ENCODE measurements at places on chromosomes 16 and 17.

DNA sequence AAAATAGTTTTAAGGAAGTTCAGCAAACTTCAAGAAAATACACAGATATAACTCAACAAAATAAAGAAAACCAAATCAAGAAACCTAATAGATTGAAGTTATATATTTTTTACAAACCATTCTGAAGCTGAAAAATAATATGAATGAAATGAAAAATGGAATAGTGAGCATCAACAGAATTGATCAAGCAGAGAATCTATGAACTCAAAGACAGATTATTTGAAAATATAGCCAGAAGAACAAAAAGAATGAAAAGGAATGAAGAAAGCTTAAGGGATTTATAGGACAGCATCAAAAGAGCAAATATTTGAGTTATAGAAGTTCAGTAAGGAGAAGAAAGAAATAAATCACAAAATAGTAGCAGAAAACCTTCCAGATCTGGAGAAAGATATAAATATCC lies 37.8 kb downstream of the CDR2 start:
- no peak for DNase-seq

DNA sequence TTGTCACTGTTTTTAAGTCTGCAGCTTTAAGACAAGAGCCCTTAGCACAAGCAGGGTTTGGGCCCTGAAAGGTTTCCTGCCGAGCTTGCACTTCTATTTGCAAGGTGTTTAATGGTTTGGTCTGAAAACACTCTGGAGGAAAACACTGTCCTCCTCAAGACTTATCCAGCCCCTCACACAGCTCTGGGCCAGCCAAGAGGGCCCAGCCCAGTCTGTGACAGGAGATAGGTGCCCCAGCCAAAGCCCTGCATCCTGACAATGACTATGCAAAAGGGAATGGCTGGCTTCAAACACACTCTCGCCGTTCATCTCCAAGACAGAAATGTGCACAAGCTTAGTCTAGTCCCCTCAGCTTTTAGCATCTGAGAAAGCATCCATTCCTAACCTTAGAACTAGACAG lies 26.9 kb downstream of the MPG start:
- DNase-seq = no peak

DNA sequence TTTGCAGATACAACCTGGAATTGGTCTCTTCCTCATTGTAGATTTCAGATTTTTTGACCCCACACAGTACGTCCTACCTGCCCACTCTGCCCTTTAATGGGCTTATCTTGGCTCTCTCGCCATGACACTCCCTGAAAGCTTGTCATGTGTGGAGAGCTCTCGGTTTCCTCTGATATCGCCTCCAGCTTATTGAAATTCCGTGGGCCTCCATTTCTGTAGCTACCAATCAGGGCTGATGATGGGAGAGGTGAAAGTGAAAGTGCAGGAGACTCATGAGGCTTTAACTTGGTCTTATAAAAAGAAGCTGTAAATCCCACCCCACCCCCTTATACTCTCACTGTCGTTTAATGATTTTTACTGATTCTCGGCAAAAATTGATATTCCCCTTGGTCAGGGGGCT lies 17.7 kb downstream of the HOXB1 start:
- DNase-seq = peak; percentile 20

DNA sequence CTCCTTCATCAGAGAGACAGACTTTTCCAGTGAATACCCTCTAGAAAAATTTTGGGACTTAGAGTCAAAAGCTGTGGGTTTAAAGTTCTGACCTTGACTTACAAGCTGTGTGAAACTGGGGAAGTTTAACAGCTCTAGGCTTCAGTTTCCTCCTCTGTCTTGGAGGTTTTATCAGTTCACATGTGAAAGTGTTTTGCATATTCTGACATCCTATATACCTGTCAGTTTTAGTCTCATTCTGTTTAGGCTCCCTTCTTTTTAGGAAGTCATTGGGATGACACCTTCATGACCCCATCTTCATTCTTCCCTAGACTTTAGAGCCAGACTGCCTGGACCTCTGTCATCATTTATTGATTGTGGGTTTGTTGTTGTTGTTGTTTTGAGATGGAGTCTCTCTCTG lies 44.4 kb downstream of the YPEL2 start:
- no peak for DNase-seq

DNA sequence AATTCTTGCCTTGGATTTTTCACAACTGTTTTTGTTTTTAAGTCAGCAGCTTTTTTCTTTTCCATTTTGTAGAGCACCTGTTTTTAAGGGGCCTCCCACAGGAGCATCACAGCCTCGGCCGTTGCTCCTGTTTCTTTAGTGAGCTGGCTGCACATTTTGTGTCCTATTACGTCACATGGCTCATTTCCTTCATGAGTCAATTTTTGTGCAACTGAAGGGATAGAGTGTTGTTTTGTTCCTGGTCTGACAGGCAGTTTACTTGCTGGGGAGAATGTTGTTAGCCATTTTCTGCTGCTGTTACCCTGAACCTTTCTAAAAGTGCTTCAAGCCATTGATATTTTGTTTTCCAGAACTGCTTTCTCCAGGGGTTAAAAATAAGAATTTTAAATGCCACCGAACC lies 45.0 kb upstream of the CRISPLD2 start:
- DNase-seq = no peak

DNA sequence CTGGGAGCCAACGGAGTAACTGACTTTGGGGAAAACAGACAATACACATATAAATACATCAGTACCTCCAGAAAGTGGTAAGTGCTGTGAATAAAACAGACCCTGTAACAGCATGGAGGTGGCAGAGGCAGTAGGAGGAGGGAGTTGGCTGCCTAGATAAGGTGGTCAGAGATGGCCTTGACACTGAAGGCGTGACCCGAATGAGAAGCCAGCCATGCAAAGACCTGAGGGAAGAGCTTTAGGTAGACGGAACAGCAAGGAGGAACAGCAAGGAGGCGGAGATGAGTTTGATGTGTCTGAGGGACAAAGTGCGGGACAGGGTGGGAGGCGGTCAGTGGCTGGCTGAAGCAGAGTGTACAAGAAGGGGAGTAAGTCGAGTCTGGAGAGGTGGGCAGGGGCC lies 8.1 kb upstream of the SLC6A4 start:
- no peak for DNase-seq

GRCh38 chr17:65254166-65254565 lies 117.0 kb downstream of the RGS9 start:
- no peak for DNase-seq

- DNase-seq = no peak
Observed at GRCh38 chr16:2029350-2029749, 2.6 kb downstream of the NHERF2 start.

DNA sequence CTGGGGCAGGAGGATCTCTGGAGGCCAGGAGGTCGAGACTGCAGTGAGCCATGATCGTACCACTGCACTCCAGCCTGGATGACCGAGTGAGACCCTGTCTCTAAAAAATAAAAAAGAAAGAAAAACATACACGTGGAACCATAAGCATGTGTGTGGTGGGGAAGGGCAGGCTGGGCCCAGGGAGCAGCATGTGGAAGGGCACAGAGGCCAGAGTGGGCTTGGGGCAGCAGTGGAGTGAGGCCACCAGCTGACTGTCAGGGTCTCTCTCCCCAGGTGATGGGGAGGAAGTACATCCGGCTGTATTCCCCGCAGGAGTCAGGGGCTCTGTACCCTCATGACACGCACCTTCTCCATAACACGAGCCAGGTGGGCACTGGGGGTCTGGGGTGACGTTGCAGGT lies 16.8 kb downstream of the KDM8 start:
- DNase-seq = no peak

DNA sequence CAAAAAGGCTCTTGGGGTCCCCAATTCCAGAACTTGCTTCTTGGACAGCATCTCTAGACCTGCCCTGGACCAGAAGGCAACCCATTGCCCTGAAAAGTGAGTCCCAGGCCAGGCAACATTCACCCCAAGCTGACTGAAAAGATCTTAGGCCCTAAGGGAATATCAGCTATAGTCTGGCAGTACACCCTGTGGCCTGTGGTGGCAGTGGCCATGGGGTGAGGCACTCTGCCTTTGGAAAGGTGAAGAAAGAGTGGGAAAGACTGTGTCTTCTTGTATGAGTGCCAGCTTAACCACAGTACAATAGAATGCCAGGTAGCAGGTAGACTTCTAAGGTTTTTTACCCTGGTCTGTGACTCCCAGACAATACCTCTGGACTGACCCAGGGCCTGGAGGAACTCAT lies 564.5 kb downstream of the CDH8 start:
- DNase-seq = no peak

DNA sequence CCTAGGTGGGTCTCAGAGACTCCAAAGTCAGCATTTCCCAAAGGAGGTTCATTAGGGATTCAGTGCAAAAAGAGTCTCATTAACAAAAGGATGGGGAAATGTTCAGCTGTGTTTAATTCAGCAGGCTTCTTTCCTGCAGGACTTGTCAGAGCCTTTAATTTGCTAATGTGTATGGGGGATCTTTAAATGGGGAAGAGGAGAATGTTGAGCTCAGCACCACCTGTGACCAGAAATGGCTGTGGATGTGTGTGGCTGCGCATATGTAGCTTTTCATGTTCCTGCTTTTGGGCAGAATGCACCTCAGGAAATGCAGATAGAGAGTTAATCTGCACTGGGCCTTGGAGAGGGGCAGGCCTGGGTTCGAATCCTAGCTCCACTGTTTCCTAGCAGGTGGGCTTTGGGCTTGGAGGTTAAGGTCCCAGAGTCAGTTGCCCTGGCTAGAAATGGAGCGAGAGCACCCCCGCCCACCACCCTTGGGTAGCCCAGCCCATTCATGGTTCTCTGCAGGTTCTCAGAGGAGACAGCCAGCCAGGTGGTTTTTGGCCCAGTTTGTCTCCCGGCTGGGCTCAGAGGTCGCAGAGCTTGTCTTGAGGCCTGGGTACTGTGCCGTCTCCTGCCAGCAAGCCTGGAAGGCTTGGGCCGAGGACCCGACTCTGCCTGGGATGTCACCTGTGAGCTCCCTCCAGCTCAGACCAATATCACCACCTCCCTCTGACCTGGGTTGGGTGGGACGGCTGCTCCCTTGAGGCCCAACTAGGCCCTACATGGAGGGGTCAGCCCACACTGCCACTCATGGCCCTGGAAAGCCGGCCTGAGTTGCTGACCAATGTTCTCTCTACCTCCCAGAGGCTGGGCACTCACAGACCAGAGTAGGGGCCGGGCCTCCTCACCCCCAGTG lies 9.3 kb downstream of the ADCY7 start:
- DNase-seq = peak; percentile 82

- no peak for DNase-seq
Observed at GRCh38 chr17:9363440-9364350, 211.9 kb downstream of the STX8 start.

DNA sequence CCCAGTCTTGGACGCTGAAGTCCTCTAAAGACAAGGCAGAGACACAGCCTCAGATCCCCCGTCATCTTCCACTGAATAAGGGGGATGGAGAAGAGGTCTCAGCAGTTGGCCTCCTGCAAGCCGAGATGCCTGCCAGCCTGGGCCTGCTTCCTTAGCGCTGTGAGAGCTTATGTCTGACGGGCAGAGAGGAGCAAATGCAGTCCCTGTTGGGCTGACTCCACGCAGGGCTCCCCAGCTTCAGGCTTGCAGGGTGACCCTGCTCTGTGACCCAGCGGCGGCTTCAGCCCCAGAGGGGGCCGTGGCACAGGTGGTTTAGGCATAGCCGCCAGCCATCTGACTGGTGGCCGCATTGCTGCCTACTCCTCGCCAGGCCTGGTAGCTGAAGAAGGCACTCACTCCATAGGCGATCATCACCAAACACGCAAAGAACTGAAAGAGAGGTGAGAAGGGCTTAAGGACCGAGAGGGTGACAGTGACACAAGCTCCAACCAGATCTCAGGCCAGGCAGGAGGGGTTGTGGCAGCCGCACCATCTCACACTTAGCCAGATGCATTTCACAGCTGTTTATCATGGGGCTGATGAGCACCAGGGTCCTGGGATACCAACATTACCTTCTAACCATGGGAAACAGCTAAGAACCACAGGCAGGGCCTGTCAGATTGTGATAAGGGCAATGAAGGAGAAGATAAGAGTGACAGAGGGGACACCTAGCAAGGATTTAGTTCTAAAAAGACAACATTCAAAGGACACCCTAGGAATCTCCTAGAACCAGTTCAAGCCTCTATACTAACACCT lies 11.7 kb downstream of the ARL2BP start:
- DNase-seq = no peak

DNA sequence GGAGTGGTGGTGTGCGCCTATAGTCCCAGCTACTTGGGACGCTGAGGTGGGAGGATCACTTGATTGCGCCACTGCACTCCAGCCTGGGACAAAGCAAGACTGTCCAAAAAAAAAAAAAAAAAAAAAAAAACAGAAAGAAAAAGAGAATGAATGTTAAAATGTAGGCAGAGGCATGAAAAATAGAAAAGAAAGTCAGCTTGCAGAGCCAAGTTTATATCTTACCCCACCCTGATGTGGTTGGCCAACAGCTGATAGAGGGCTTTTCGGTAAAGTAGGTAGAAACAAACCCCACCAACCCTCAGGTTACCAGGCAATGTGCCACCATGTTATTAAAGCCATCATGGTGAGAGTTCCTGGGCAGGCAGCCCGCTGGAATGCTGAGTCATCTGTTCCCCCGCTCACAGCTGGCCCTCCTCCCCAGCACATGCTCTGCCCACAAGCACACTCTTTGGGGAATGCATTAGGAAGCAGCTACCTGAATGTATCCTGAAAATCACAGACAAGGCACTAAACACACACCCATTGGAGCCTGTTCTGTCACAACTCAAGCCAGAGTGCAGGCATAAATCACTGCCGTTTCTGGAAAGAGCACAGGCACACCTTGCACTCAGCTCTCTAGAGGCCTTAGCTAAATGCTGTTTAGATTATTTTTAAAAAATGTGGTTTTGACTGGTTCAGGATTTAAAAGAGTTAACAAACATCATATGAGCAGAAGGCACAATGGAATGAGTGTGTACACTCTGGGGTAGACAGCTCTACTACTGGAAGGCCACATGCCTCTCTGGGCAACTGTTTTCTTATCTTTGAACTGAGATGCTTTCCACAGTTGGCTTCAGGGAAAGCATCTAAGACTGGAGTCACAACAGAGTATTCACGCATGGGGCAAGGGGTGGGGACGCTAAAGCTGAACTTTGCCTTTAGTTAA lies 128.5 kb downstream of the PARN start:
- DNase-seq = peak; percentile 96

- no peak for DNase-seq
Observed at GRCh38 chr16:7090628-7091115, 242.0 kb upstream of the RBFOX1 start.

GRCh38 chr17:2043785-2044184 lies 2.0 kb downstream of the OVCA2 start:
- no peak for DNase-seq

GRCh38 chr17:17484451-17484899 lies 7.7 kb downstream of the MED9 start:
- no peak for DNase-seq

DNA sequence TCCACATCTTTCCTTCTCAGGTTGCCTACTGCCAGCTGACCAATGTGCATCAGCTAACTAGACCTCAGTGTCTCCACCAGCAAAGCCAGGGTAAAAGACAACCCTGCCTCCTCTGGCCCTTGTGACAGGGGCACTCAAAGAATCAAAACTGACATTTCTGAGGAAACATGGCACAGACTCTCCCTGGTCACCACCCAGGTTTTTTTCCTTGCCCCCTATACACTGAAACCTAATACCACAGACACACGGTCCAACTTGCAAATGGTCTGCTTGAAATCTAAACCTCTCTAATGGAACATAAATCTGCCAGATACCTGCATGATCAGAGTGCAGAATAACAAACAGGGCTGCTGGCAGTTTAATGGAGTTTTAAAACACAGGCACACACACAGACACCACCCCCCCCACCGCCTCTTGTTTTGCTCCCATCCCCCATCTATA lies 19.5 kb upstream of the CORO6 start:
- no peak for DNase-seq

GRCh38 chr17:71828182-71828596 lies 292.6 kb upstream of the SOX9 start:
- DNase-seq = no peak

All from RPMI8226 (cell line).